Ureter (tissue), 1 donor: ENCODE measurements at places on chromosomes 3 and 15. TPM values are rescaled to one million over a fixed set of nuclear protein-coding genes. Genes with fewer than 3 reads are reported as not detected.

- DNase-seq: no peak
These were observed 29.3 kb upstream of the POLR2M start for GRCh38 chr15:57677204-57677603.

DNA sequence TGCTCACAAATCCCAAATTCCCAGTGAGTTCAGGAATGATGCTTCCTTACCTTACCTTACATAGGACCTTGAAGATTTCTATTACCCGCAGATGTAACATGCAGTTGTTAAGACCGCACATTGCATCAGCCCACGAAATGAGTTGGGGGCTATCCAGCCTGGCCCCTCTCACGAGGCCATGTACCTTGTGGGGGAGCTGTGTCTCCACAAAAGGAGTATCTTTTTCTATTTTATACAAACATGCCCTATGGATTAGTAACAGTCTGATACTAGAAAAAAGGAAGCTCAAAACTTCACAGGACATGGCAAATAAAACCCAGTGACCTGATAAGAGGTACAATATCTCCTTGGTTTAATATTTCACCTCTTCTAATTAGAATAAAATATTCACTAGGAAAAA, 1086.8 kb upstream of the CFAP20DC start:
- no peak for DNase-seq

Gene MYD88
- 44.6 TPM for total RNA-seq

Gene ZCWPW2
- 1.7 TPM for total RNA-seq

- no peak for DNase-seq
These were observed 64.3 kb downstream of the RYK start for GRCh38 chr3:134186391-134186790.

- no peak for DNase-seq
These were observed 39.9 kb upstream of the IGF2BP2 start for GRCh38 chr3:185864767-185865166.

DNA sequence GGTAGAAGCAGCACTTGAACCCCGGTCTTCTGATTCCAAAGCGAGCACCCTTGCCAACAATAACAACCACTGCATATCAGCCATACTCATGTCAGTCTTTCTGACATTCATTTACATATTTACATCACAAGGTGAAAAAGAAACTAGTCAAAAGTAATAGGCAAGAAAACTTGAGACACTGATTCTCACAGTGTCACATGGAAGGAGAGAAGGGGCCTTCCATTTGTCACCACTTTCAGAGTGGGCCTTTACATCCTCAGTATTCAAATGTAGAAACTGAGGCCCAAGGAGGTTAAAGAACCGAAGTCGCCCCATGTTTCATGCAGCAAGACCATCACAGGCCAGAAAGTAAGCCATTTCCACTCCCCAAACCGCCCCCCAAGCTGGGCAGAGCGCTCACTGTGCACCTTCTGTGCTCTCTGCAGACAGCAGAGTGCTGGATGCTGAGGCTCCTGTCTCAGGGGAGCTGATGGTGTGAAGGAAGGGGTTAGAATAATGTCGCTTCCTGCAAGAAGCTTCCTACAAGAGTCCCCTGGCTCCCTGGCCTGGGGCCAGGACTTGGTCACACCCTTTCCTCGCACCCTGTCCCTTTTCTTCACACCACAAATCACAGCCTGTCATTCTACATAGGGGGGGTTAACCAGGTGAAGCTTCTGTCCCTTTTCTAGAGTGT, 260.1 kb downstream of the UACA start:
- DNase-seq: no peak

Gene TRIM42
- not detected for total RNA-seq

DNA sequence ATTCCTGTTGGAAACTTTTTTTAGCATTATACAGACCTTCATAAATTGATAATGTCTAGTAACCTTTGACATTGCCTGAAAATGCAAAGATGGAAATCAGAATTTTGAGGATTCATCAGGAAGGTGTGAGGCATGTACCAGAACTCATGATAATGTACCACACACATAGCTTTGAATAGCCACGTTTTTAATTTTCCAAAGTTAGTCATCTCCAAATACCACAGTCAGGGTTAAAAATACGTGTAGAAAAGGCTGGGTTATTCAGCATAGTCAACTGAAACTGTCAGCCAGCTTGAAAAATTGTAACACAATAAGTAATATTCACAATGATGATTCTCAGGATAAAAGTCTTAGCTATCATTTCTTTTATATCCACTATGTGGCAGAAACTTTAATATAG, 102.0 kb upstream of the THRB start:
- DNase-seq: no peak

Gene ACKR4
- 10.4 TPM for total RNA-seq

DNA sequence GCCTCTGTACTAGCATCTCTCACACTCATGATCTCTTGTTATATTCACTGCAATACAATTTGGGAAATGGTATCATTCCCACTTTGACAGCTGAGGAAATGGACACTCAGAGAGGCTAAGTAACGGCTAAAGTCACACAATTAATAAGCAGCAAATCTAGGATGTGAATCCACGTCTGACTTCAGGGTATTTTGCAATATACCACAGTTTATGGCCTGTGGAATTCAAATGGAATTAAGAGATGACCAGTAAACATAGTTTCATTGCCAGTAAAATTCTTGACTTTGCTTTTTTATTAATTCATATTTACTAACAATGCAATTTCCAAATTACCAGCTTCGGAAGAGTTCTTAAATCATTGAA, 61.1 kb downstream of the CCNL1 start:
- DNase-seq: no peak

Gene ALS2CL
- 64.5 TPM for total RNA-seq

DNA sequence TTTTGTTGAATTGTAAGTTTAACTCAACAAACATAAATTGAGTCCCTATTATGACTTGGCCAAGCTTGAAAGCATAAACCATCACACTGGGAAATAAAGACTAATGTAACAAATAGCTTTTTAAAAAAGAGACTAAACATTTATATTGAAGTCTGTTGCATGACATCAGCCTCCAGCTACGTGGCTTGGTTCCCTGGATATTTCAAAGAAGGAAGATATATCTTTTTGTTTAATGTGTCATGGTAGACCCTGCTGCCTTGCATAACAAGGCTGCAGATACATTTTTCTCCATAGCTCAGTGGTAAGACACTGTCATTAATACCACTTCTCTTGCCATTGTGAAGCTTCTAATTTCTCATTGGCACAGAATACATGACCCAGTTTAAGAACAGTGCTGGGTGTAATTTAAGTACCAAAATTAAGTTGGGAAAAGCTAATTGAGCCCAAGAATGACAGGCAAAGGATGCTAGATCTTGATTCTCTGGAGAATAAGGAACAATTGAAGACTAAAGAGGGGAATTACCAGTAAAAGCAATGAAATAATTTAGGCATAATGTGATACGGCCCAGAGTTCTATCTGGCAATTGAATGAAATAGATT, 14.0 kb downstream of the RCN2 start:
- no peak for DNase-seq

Gene GOLGA6A
- not detected for total RNA-seq

DNA sequence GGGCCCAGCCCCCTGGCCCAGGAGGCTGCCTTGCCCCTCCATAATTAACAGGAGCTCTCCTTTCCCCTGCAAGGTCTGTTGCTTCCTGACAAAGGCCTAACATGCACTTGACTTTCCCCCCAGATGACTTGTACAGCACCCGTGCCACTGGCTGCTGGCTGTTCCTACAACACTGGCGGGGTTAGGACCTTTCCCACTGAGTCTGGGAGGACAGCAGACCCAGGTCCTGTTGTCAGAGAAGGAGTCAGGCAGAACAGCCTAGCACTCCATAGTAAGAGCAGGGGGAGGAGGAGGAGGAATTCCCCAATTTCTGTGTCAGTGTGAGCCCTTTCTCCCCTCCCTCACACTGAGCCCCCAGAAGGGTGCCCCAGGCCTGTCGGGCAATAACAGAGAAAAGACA, 99.2 kb downstream of the CORO2B start:
- DNase-seq: no peak

GRCh38 chr15:60054472-60054871, 50.4 kb downstream of the FOXB1 start:
- no peak for DNase-seq

DNA sequence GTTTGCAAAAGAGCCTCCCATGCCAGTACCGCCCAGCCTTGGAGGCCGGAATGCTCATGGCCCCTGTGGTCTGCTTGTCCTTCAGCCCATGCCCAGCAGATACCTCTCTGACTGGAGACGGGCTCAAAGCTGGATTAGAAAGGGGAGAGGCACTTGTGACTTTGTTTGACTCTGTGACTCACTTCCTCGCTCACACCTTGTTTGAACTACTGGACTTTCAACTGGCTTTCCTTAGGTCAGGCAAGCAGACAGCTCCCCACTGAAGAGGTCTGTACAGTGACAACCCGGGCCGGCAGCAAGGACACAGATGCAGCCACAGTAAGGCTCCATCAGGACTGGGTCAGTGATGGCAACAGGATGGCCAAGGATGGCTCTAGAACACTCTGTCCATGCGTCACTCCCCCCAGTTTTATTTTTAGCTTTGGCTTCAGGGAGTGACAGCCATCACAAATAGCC, 98.6 kb upstream of the ABHD17C start:
- no peak for DNase-seq

DNA sequence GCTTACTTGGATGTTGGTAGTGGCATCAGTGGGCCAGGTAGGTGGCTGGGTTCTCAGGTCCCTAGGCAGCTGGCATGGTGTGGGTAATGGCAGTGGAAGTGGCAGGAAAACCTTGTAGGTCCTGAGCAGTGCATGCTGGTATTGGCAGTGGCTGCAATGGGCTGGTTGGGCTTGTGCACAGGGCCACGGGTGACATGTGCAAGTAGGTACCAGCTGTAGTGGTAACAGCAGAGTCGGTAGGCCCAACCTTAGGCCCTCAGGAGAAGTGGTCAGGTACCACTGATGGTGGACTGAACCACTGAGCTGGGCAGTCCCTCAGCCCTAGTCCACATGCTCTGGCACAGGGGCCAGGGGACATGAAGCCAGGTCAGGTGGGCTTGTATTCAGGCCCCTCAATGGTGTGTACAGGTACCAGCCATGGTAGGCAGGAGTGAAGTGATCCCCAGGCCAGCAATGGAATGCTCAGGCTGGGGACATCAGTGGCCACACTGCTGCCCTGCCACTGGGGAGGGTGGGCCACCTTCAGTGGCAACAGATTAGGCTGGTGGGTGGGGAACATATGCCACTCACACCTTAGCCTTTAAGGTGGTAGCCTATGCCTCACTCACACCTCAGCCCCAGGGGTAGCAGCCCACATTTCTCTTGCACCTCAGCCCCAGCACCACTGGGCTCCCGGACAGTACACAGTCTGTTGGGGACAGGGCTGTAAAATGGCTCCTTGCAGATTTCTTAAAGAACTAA, 118.1 kb downstream of the LRRK1 start:
- DNase-seq: no peak

Gene XCR1
- total RNA-seq: 0.70 TPM

DNA sequence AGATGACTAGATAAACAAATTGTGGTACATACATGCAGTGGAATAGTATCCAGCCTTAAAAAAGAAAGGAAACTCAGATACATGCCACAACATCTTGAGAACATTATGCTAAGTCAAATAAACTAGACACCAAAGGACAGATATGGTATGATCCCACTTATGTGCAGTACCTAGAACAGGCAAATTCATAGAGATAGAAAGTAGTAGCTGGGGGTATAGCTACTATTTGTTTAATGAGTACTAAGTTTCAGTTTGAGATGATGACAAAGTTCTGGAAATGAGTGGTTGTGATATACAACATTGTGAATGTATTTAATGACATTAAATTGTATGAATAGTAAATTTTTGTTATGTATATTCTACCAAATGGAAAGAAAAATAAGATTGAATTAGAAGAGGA, 477.2 kb upstream of the CFAP20DC start:
- DNase-seq: no peak

- DNase-seq: no peak
These were observed 309.6 kb downstream of the UACA start for GRCh38 chr15:70453766-70454165.

DNA sequence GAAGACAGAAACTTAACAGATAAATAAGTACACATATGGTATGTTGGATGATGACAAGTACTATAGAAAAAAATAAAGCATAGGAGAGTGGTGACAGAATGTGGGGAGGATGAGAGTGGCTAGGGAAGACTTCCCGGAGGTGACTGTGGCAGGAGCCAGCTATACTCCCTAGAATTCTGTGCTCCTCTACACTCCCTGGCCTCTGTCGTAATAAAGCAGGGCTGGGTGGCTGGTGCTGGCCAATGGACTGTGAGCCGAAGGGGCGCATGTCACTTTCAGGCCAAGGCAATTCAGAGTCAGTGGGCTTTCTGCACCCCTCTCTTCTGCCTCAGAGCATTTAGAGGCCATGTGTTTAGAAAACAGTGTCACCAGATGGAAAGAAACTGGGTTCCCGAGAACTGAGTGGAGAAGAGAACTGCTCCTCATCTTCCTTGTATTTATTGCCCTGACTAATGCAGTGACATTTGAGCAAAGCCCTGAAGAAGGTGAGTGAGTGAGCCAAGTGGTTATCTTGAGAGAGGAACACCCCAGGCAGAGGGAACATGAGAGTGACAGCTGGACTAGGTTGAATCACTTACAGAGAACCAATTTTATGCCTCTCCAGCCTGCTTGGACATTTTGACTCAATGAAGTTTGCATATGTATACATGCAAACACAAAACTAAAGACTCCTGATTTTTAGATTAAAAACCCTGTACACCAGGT, 5.2 kb upstream of the VPS8 start:
- DNase-seq: no peak

DNA sequence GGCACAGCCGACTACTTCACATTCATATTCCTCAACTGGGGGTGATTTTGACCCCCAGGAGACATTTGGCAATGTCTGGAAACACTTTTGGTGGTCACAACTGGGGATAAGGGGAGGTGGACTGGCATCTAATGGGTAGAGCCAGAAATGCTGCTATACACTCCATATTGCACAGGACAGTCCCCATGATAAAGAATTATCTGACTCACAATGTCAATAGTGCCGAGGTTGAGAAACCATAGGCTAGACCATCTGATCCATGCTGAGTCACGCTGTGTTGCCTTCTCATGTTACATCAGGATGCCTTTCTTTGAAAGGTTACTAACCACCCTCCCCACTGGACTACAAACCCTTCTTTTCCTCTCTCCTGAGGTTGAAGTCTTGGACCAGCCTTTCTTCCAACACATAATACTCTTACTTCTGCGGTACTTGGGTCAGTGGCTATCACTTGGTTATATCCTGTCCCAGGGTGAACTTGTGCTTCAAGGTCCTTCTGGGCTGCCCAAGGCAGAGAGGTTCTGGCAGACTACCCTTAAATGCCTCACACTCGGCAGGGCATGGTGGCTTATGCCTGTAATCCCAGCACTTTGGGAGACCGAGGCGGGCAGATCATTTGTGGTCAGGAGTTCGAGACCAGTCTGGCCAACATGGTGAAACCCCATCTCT, 68.8 kb downstream of the CTNNB1 start:
- DNase-seq: no peak

Gene UNC13C
- total RNA-seq: 4.1 TPM

- DNase-seq: no peak
These were observed 60.3 kb downstream of the NOX5 start for GRCh38 chr15:69074843-69075224.

DNA sequence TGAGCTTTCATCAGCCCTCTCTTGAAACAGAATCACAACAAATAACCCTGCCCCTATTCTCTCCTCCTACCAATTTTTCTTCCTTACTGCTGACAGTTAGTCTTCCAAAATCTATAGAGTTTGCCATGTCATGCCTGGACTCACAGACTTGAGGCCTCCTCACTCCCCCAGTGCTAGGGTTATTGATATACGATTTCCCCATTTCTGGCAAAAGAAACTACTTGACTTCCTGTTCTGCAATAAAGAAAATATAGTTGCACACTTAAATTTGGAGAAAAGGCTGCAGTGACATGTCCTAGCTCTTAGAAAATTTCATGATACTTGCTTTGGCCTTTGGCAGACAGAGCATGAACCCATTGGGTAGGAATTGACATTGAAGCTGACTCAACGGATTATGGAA, 75.9 kb downstream of the CYP19A1 start:
- no peak for DNase-seq

Gene ALDH1L1
- 129 TPM for total RNA-seq
